ENCODE measurements at places on chromosomes 7 and 10.

- no peak for DNase-seq
Observed at GRCh38 chr7:52249741-52250140, 785.7 kb upstream of the POM121L12 start.

DNA sequence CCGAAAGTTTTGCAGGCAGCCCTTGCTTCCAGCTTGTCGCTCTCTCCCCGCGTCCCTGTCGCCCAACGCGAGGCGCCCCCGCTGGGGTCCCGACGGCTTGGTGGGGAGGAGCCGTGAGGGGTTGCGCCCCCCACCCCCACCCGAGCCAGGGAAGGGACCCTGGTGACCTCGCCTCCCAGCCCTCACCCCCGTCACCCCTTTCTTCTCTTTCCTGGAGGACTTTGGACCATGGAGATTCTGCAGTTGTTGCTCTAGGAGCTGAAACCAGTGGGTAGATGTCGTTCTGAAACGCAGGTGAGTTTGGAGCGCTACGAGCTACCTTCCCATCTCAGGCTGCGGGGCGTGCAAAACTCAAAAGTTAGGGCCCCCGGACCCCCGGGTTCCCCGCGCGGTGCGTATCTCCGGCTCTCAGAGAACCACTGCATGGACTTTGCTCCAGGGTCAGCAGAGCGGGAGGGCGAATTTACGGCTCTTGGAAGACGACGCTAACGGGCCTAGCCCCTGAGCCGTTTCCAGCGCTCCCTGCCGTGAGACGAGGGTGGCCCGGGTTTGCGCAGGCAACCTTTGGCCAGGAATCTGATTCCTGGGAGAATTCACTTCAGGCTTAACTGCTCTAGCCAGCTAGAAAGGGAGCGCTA, 684 bp upstream of the ATXN7L1 start:
- no peak for DNase-seq

DNA sequence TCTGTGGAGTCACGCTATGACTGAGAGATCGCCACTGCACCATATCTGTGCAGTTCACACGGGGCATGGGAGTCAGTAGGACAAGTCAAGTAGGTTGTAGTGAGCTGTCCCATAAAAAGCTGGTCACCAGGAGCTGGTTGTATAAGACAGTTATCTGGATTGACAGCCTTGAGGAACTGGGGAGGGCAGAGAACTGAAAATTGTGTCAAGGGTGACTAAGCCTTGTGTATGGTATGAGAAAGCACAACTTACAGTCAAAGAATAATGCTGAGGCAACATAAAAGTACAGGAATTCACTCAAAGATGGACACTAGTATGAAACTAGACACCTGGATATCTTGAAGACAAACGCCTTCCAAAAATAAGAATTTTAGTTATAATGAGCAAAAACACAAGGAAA, 564.9 kb downstream of the POM121L12 start:
- no peak for DNase-seq

DNA sequence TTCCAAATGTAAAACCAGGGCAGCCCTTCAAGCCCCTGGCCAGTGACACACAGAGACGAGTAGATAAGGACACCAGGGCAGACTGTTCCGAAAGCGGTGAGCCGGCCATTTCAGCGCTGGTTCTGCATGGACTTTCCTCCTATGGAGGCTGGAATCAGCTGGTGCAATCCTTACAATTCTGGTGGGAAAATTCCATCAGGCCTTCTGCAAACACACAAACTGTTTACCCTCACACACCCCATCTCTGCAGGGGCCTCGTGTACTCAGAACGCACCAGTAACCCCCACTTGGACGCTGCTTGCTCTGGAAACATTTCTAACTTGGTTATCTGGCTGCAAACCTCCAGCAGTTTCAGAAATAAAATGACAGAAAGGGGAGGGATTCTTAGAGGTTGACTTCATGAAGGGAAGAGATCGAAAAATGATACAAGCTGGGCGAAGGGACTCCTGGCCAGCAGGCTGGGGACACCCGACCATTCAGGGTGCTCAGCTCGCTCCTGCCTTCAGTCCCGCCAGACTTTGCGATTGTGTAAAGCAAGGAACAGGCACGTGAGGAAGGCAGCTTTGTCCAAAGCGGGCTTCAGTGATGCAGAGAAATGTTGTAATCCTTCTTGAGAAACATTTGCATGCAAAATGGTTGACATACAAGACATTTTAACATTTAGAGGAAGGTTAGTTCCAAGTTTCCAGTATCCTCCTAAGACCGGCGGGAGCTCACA, 19.7 kb upstream of the SHH start:
- DNase-seq, result no peak

DNA sequence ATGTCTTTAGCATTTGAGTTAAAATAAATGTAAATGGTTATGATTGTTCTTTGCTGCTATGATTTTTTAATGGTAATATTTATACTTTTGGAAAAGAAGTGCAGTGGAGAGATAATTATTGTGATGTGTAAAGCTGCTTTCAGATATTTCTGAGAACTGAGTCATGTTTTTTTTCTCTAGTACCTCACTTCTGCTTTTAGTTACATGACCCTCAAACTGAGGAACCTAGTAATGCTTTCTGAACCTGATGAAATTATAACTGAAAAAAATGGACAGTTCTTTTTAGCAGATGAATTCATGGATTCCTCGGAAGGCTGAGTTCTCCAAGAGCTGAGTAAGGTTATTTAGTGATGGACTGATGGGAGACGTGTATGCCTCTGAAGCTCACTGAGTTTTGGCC, 167.8 kb downstream of the CDCA7L start:
- DNase-seq, result no peak

All from cortex of kidney (tissue), 1 donor.